Activated CD4-positive, alpha-beta T cell treated with anti-CD3 and anti-CD28 coated beads for 24 hours (primary cell): ENCODE measurements at places on chromosomes 4 and X.

DNA sequence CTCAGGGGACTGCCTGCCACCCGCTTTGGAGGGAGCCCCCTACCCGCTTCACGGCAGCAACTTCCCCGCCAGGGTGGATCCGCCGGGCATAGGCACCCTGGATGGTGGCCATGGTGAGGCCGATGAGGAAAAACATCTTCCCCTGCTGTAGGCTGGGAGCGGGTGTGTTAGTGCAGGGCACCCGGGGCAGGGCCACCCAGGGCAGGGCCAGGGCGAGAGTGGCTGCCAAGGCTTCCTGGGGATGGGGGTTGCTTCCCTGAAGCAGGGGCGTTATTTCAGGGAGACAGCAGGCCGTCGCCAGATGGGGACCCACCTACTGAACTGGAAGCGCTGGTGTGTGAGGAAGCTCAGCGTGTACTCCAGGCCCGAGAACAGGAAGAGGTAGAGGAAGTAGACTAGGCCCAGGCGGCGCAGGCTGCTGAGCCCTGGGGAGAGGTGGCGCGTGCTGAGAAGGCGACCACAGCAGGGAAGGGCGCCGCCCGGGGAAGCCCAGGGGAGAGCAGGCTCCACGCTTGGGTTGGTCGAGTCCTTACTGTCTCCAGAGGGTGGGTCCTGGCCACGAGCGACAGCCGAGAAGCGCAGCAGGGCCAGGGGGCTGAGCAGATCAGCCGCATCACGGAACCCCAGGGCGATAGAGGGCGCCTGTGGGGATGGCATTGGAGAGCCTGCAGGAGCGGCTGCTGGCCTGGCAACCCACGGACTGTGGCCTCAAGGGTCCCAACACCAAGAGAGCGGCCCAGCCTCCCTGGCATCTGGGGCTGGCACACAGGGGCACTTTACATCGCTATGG lies 31.5 kb downstream of the NOP14 start:
- DNase-seq = no peak

DNA sequence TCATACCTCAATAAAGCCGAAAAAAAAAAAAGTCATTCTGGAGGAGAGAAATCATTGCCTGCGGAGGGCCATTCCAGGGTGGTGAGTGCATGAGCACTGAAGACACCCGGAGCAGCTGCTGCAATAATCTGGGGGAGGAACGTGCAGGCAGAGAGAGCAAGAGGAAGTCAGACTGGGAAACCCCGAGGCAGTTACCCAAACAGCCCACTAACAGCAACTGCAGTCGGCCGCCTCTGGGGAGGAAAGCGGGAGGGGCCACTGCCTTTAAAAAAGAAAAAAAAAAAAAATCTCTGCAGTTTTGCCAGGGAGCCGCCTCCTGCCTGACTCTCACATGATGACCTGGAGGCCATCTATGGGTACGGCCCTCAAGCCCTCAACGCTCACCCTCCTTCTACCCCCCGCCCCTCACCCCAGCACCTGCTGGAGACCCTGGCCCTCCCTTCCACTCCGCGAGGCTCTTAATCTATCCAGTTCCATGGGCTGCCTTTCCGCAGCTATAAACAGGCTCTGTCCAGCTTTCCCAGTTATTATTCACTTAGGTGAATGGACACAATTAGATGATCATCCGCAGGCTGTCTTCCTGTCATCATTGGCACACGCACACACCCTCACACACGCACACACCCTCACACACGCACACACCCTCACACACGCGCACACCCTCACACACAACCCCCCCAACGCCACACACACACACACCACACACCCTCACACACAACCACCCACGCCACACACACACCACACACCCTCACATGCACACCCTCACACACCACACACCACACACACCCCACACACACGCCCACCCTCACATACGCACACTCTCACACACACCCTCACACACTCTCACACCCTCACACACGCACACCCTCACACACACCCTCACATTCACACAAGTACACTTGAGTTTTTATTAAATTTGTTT lies 3.4 kb upstream of the AVPR2 start:
- DNase-seq = no peak

DNA sequence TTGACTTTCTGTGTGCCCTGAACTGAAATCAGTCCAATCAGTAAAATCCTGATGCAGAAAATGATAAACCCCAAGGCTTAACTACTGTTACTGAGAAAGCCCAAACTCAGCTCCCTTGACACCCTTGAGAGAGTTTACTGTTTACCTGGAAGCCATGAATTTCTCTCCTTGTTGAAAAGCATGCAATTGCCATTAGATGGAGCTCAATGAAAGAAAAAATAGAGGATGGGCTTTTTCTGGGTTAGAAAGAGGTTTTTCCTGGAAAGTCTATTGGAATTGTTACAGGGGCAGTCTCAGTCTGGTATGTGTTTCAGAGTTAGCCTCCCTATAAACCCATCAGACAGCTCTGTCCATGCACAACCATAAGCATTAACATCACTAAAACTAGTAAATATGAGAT lies 66.4 kb upstream of the C4orf54 start:
- no peak for DNase-seq

- DNase-seq = no peak
Observed at GRCh38 chr4:165058666-165059065, 5.0 kb downstream of the TRIM75 start.

DNA sequence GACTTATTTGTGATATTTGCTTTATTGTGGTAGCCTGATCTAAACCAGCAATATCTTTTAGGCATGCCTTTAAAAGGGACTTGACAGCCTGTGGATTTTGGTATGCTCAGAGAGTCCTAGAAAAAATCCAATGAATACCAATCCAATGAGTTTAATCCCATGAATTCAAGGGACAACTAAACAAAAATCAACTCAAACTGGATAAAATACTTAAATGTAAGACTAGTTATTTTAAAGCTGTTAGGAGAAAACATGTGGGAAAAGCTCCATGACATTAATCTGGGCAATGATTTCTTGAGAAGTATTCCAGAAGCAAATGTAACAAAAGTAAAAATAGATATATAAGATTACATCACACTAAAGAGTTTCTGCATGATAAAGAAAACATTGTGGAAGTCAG lies 711.5 kb upstream of the PITX2 start:
- no peak for DNase-seq

GRCh38 chr4:160928482-160928881 lies 1235.3 kb downstream of the FSTL5 start:
- DNase-seq = no peak

- DNase-seq = no peak
Observed at GRCh38 chrX:107625739-107626138, 2.6 kb upstream of the PRPS1 start.

GRCh38 chr4:80387390-80388283 lies 52.1 kb downstream of the CFAP299 start:
- DNase-seq = no peak

DNA sequence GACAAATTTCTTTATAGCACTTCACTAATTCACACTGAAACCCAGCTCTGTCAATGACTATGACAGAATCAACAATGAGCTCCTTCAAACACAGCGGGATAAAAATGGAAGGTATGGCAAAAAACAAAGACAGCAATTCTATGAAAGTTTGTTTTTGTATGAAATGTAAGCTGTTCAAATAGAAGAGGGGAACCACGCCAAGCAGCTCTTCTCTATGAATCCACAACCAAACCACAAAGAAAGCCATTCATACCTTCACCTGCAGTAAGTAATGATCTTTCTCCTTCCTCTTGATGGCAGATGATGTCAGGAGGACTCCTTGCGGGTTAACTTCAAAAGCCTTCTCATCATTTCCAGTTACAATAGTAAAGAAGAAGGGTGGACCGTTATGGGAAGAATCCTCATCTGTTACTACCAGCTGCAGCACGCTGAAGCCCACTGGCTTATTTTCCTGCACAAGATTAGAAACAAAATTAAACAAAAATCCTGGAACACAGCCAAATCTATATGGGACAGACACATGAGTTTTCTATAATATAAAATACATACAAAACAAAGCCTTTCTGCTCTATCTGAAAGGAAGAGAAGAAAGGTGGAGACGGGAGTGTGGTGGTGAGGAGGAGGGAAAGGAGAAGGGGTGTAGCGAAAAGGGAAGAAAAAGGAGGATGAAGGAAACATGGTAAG lies 48.9 kb upstream of the MTNR1A start:
- DNase-seq = no peak

GRCh38 chr4:77827343-77827742 lies 8.2 kb upstream of the CNOT6L start:
- no peak for DNase-seq

- DNase-seq = no peak
Observed at GRCh38 chrX:109774706-109775105, 41.6 kb upstream of the ACSL4 start.
